Activated CD4-positive, alpha-beta T cell treated with anti-CD3 and anti-CD28 coated beads for 4 hours (primary cell): ENCODE measurements at places on chromosomes 2 and 18.

GRCh38 chr2:9002637-9003365 lies 683 bp downstream of the MBOAT2 start:
- DNase-seq, result peak; percentile 4

DNA sequence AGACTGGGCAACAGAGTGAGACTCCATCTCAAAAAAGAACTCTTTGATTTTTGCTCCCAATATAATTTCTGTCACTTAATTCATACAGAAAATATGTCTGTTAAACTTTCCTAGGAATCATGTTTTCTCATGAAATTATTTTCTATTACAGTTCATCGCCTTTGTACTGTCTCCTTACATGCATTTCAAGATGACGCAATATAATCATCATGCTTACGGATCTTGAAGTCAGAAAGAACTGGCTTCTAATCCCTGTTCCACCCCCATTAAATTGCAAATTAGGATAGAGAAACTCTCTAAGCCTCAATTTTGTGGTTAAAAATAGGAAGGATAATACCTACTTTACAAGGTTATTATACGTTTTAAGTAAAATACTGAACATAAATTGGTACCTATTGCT lies 467.6 kb upstream of the SMIM21 start:
- DNase-seq, result no peak

GRCh38 chr2:70647873-70648481 lies 94.4 kb upstream of the TGFA start:
- DNase-seq, result peak; percentile 73

DNA sequence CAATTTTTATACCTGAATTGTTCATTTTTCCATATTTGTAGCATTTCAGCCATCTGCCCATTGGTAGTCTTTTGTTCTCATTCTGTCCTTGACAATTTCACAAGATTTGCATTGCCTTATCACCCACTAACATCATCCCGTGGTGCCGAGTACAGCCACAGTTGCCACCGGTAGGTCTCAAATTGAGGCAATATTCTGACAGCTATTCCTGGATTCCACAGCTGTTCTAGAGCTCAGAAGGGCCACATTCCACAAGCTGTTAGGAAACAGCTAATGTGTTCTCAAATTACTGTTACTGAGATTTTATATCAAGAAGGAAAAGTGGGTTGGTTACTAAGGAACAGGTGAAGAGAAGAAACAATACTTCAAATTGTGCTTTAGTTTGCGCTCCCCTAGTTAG lies 178.8 kb downstream of the RPRM start:
- DNase-seq, result no peak

DNA sequence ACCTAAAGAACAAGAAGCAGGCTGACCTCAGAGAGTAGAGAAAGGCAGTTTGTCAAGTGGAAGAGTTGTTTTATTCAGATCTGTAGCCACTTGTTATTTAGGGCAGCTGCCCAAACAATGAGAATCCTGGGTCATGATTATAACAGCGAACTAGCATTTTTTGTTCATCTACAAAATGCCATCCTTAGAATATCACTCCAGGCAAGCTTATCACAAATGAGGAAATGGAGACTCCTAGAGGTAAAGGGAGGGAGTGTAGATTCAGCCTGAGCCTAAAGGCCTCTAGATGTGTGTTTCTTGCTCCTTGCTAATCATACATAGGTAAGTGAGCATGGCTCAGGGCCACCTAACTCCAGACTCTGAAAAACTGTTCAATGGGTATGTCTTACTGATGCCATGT lies 126.1 kb downstream of the HNMT start:
- DNase-seq, result no peak

- DNase-seq, result no peak
These were observed 91.0 kb upstream of the KCNH7 start for GRCh38 chr2:162929571-162929970.

GRCh38 chr2:121282800-121283385 lies 2.1 kb downstream of the TFCP2L1 start:
- DNase-seq, result no peak

- no peak for DNase-seq
These were observed 38.8 kb downstream of the SFXN5 start for GRCh38 chr2:73032702-73033097.

DNA sequence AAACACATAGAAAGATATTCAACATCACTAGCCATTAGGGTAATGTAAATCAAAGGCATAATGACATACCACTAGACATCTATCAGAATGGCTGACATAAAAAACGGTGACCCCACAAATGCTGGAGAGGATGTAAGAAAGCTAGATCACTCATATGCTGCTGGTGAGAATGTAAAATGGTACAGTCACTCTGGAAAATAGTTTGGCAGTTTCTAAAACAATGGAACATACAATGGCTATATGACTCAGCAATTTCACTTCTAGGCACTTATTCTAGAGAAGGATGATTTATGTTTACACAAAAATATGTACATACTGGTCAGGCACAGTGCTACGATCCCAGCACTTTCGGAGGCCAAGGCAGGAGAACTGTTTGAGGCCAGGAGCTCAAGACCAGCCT lies 87.3 kb downstream of the COLEC12 start:
- DNase-seq, result no peak

GRCh38 chr18:2223449-2223848 lies 347.9 kb downstream of the METTL4 start:
- no peak for DNase-seq

DNA sequence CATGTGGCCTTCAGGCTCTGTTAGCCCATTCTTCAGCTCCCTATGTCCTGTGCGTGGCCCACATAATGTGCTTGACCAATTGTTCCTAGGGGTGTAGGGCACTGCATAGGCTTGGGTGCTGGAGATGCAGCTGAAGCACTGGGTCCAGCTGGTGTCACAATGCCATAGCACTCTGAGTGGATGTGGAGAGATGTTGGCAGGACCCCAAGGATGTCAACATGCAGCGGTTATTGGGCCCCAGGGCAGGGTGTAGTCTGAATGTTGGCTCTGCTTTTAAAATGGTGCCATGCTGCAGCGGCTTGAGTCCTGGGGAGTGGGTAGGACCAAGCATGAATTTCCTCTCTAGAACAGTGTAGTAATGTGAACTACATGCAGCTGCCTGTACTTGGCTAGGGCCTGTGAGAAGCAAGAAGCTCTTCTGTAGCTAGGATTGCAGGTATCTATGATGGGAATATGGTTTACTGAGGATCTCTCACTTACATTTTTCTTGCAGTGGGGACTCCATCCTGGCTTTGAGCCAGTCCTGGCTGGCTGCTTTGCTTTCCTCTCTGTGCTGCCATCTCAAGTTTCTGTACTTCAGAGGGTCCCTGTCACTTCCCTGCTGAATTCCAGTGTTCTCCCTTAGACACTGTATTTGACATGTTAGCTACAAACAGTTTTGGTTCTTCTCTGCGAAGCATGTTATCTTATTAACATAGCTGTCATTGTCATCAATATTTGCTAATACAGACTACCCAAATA lies 148.4 kb downstream of the CSRNP3 start:
- DNase-seq, result no peak

GRCh38 chr2:65583061-65583460 lies 150.7 kb upstream of the SPRED2 start:
- no peak for DNase-seq

GRCh38 chr2:145789636-145790035 lies 1269.7 kb upstream of the ZEB2 start:
- DNase-seq, result no peak

GRCh38 chr2:168172071-168172470 lies 75.3 kb downstream of the STK39 start:
- DNase-seq, result no peak

GRCh38 chr2:199811346-199811745 lies 39.6 kb downstream of the FTCDNL1 start:
- no peak for DNase-seq

DNA sequence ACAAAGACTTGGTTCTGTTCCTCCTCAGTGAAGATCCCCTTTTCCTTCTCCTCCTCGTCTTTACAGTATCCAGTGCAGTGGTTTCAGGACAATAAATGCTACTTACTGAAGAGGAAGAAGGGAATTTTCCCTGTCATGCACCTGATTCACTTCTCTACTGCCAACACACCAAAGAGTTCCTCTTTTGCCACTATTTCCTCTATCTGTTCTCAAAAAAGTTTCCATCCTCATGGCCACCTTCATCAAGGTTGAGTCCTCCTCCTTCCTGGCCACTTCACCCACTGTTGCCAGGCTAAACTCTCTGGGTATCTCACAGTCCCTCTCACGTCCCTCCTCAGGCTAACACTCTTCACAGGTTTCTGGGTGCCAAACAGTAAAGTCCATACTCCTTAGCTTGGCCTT lies 41.7 kb downstream of the PLEKHM3 start:
- no peak for DNase-seq

- no peak for DNase-seq
These were observed 191.2 kb upstream of the SESTD1 start for GRCh38 chr2:179455824-179456223.

GRCh38 chr2:138956116-138956515 lies 175.9 kb upstream of the NXPH2 start:
- no peak for DNase-seq

- no peak for DNase-seq
These were observed 84.6 kb downstream of the PIGN start for GRCh38 chr18:62102221-62102620.

DNA sequence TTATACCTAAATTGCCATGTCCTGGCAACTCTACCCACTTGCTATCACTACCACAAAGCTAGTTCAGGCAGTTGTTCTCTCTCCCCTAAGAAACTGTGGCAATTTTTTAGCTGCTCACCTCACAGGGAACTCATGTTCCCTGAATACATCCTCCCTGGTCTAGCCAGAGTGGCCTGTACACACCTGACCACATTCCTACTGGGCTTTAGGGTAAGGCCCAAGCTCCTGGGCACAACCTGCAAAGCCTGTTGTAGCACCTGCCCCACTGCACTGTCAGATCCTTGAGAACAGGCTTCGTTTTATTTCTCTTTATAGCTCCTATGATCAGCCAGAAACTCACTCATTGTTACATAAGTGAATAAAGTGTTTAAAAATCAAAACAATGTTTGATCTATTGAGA lies 21.5 kb downstream of the CNGA3 start:
- no peak for DNase-seq

- no peak for DNase-seq
These were observed 290.2 kb upstream of the TCF4 start for GRCh38 chr18:55878224-55878623.

- no peak for DNase-seq
These were observed 1.6 kb upstream of the RMDN2 start for GRCh38 chr2:37923308-37924055.

- DNase-seq, result no peak
These were observed 70.0 kb upstream of the NPAS2 start for GRCh38 chr2:100749771-100750542.

DNA sequence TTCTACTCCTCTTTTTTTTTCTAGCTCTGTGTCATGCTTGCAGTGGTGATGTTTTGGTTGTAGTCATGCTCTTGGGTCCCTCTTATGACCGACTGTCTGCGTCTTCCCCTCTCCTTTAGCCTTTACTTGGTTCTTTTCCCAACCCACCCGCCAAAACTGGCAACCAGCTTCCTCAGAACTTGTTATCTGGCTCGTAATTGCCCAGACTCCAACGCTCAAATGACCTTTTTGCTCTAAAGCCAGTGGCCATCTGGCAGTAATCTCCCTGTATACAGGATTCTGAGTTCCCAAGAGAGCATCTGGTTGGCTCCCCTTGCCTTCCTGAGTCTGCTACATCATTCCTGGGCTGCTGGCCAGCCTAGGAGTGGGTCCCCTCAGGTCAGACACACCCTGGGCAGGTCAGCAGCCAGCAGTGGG lies 147.2 kb downstream of the MGAT5 start:
- DNase-seq, result no peak

GRCh38 chr2:141029428-141030078 lies 1101.3 kb downstream of the LRP1B start:
- no peak for DNase-seq

- DNase-seq, result no peak
These were observed 49.1 kb downstream of the CLIP4 start for GRCh38 chr2:29164091-29164846.

GRCh38 chr2:32699151-32699550 lies 71.3 kb downstream of the TTC27 start:
- no peak for DNase-seq

GRCh38 chr18:69367104-69367503 lies 33.6 kb upstream of the DOK6 start:
- no peak for DNase-seq

DNA sequence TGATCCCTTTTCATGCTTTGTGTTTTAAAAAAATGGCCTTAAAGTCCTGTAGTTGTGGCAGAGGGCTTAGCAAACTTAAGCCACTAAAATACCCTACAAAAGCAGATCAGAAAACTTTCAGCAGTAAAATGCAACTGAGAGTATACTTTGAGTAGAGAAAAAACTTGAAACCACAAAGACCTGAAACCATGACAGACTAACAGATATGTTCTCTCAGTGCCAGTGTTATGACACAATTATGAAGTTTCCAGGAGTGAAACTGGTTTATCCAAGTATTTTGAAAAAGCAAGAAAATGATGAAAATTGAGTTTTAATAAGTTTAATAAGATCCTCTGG lies 74.5 kb downstream of the SPRED2 start:
- DNase-seq, result no peak

DNA sequence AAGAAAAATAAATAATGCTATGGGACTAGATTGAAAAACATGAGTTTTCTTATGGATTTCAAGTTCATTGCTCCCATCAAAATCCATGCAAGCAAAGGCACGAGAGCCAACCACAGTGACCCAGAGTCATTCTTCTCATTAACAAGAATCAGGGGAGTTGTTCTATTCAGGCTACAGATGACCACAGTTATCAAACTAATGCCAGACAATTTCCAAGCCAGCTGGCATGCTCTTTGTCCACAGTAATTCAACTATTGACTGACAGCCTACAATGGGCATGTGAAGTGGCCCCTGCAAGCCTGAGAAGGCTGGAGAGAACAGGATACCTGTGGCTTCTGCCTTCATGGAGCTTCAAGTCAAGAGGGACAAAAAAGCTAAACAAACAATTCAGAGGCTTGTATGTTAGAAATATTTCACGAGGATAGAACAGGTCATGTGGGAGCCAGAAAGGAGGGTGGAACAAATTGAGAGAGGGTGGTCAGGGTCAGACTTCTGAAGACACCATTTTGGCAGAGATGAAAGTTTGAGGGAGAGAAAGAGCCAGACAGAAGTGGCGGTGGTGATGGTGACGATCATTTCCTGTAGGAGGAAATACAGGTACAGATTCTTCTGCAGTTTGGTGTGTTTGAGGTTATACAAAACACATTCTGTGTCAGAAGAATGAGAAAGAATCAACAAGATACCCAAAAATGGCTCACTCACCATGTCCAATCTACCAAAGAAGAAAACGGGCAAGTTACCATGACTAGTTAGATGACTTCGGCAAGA lies 732.4 kb downstream of the RNF144A start:
- no peak for DNase-seq

GRCh38 chr18:63141778-63142176 lies 177.8 kb downstream of the BCL2 start:
- DNase-seq, result no peak
